ENCODE measurements at places on chromosomes 2 and 18. TPM values are rescaled to one million over a fixed set of nuclear protein-coding genes. Genes with fewer than 3 reads are reported as not detected.

- DNase-seq: no peak
Measured at GRCh38 chr2:97693476-97693875, 19.9 kb upstream of the ZAP70 start.

DNA sequence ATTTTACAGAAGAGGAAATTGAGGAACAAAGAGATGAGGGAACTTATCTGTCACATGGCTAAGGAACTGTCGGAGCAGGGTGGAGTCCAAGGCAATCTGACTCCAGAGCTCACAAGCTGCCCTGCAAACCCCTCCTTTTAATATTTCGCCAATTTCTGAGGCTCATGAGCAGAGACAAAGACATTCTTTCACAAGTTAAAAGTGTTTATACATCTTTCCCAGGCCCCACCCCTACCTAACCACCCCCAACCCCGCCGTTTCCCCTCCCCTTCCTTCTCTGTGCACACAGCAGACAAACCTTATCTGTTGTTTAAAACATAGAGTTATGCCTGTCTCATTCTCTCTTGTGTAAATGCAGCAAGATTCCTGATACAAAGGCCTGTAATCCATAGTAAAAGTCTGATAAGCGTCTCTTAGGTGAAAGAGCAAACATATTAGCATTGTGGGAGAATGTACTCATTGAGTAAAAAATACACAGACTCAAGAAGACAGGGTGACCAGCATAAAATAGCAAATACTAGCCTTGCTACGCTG, 44.3 kb downstream of the EPHA4 start:
- DNase-seq: no peak

- no peak for DNase-seq
Measured at GRCh38 chr2:235651643-235652042, 157.8 kb downstream of the AGAP1 start.

GRCh38 chr2:28567061-28567471, 71.2 kb downstream of the PLB1 start:
- DNase-seq: no peak

TRIM54 gene
- total RNA-seq: 1.1 TPM

DNA sequence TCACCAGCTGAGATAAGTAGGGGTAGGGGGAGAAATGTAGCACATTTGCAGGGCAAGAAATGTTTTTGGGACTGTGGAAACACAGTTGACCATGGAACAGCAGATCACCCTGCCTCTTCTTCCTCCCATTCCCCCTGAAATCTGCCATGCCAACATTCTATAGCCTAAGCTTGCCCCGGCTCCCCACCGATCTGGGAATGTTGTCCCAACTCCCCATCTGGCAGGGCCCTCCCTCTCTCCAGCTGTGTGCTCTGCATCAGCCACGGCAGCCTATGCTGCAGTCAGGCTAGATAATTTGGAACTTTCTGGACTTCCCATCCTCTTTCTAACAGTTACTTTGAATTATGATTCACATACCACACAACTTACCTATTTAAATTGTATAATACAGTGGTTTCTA, 425.1 kb upstream of the RAB6C start:
- no peak for DNase-seq

ITGB6 gene
- total RNA-seq: 3.4 TPM

GRCh38 chr2:21804151-21804550, 680.4 kb downstream of the TDRD15 start:
- DNase-seq: no peak

FHL2 gene
- total RNA-seq: 3.3 TPM

- DNase-seq: peak; percentile 84
Measured at GRCh38 chr2:218285604-218286003, 6.7 kb downstream of the TMBIM1 start.

DNA sequence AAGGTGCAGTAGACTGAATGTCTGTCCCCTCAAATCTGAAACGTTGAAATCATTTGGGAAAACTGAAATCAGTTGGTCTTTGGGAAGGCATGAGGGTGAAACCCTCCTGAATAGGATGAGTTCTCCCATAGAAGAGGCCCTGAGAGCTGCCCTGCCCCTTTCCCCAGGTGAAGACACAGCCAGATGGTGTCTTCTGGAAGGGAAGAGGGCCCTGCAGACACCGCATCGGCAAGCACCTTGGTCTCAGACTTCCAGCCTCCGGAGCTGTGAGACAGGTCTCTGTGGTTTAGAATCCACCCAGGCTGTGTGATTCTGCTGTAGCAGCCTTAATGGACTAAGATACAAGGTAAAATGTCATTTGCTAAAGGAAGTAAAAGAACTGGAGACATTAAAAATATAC, 42.1 kb upstream of the SNTG2 start:
- DNase-seq: no peak

PARD6G gene
- total RNA-seq: 1.4 TPM

MYL1 gene
- total RNA-seq: not detected

DNA sequence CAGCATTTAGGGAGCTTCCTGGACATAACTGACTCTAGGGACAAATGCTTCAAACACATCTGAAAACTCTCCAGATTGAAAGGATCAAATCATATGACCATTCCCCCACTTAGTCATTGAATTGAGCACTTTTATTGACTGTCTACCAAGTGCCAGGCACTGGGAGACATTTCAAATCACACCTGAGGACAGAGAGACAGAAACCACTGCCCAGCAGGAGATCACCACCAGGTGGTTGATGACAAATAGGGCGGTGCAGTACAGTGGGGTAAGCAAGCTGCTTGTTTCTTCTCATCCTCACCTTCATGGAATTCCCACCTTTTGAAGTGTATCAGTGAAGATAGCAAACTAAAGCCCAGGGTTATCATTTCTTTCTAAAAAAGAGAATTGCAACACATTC, 19.0 kb upstream of the CXCR4 start:
- no peak for DNase-seq

EFHD1 gene
- 1.7 TPM for total RNA-seq
